ENCODE measurements at places on chromosomes 12 and 14.

DNA sequence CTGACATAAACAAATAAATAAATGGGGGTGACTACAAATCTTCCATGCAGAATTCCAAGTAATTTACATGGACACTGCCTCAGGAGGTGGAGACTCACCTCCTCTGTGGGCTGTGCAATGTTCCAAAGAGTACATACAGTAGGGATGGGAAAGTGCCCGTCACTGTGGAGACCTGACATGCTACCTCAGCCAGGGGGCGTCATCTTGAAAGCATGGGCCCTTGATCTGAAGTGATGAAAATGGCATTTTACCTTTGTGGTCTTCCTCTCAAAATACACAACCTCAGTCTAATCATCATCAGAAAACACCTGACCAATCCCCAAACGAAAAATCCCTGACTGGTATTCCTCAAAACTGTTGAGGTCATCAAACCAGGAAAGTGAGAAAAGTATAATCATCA, 48.4 kb downstream of the ANAPC7 start:
- no peak for DNase-seq

GRCh38 chr12:88413646-88414045, 166.6 kb downstream of the KITLG start:
- DNase-seq = no peak

DNA sequence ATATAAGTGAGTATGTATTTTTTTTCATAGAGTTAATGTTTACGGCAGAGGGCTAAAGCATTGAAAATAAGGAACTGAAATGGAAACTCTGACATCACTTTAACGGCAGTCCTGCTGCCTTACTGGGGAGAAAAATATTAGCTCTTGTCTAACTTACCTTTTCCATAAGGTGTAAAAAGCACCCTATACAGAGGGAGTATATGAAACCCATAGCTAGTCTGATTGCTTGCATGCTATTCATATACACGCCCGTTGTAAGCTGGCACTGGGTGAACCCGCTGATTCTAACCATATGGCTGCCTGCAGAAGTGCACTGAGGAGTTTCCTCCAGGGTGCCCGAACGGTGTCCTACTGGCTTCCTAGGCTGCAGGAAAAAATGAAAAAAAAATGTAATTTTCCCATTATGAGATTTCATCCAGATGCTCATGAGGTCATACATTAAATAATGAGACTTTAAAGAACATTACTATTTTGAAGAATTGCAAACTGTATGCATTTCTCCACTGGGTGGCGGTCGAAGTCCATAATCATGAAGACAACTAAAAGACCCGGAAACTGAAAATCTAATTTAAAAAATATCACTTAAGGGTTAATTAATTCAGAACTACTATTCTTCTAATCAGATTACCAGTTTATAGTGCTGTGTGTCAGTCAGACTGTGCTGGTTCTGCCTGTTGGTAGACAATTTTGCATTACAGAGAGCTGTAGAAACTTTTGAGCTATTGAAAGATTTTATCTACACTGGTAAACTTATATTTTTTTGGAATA, 144.7 kb downstream of the ALX1 start:
- DNase-seq = no peak

GRCh38 chr14:28375295-28375694, 391.3 kb upstream of the FOXG1 start:
- no peak for DNase-seq

GRCh38 chr12:71135812-71136176, 22.0 kb downstream of the TSPAN8 start:
- DNase-seq = no peak

DNA sequence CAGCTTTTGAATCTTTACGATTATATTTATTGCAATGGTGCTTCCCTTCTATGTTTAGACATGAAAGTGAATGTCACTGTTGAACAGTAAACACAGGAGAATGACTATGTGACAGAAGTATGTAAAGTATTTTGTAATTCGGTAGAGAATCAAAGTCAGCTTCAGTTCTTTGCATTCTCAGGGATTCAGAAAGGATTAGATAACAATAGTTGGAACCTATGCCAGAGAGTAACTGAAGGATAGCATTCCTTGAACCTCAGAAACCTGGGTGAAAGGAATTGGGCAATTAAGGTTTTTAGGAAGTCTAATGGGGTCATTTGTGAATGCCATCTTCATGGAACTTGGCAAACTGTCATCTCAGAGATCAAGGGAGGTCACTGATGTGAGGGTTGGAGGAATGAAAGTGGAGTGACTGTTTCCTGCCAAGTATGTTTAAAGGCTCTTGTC, 305.3 kb upstream of the DDHD1 start:
- no peak for DNase-seq

DNA sequence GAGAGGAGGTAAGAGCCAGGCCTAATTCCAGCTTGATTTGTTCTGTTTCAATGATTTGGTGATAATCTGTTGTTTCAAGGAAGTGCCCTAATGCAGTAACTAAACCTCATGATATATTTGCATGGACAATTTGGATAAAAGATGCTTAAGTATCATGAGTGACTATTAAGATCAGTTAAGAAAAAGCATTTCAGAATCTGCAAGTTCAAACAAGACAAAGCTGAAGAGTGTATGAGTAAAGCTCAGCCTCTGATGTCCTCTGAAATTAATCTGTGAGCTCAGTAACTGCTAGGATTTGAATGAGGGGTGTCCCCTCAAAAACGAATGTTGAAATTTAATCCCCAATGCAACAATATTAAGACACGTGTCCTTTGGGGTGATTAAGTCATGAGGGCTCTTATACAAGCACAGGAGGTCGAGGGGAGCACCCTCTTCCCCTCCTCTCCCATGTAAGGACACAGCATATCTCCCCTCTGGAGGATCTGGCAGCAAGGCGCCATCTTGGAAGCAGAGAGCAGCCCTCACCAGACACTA, 949.2 kb downstream of the GALC start:
- no peak for DNase-seq

DNA sequence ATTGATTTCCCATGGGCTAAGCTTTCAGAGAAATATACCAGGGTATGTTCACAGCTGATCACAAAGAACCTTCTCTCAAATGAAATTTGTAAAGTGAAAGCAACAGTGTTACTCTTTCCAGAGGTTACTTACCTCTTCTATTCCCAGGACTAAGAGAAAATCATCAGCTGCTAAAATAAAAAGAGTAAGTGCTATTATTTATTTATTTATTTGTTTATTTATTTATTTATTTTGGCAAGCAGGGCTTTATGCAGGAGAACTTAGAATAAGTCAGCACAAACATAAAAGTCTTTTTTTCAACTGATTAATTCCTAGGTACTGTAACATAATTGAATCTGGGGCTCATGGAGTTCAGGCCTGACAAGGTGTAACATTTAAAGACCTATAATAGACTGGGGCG, 93.9 kb upstream of the SYT10 start:
- DNase-seq = no peak

- no peak for DNase-seq
Measured at GRCh38 chr14:61925043-61925442, 162.8 kb downstream of the SNAPC1 start.

- no peak for DNase-seq
Measured at GRCh38 chr12:72261885-72262284, 10.3 kb upstream of the TRHDE start.

GRCh38 chr12:131055093-131055465, 101.4 kb downstream of the ADGRD1 start:
- no peak for DNase-seq

DNA sequence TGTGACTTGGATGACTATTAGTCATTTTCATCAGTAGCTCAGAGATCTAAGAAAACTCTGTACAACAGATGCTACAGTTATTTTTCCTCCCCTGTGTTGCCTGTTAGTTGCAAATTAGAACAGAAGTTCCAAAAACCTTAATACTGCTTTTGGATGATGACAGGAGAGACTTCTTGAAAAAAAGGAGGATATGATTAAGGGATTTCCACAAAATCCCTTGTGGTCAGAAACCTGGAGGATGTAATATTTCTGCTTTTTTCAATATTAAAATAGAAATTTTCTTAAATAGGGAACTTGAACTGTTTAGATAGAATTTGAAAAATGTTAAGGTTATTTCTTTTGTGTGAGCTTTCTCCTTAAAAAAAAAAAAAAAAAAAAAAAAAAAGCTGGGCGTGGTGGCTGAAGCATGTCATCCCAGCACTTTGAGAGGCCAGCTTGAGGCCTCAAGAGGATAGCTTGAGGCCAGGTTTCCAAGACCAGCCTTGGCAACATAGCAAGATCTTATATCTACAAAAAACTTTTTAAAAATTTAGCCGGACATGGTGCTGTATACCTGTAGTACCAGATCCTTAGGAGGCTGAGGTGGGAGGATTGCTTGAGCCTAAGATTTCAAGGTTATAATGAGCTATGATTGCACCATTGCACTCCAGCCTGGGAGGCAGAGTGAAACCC, 14.1 kb downstream of the CMAS start:
- no peak for DNase-seq

GRCh38 chr14:63032076-63032475, 13.2 kb downstream of the KCNH5 start:
- DNase-seq = no peak

GRCh38 chr14:68039593-68039992, 220.0 kb downstream of the RAD51B start:
- DNase-seq = no peak

DNA sequence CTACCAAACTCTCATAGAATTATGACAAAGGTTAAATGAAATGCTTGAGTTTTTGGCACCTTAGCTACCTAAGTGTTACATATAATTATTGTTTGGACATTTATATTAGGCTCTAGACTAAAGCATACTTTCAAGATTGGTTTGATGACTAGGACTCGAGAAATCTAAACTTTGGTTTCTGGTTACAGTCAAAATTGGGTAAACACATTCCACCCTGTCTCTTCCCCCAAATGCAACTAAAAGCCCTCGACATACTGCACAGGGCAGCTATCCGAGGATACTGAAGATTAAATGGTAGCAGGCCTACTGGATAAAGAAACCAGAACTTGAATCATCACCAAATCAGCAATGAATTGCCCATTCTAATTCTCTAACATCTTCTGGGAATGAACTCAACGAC, 369.1 kb downstream of the PRKD1 start:
- DNase-seq = no peak

- DNase-seq = no peak
Measured at GRCh38 chr14:100067971-100068959, 3.0 kb downstream of the EVL start.

Data from NCI-H1105 (cell line).